ENCODE measurements at places on chromosomes 1 and 21.

DNA sequence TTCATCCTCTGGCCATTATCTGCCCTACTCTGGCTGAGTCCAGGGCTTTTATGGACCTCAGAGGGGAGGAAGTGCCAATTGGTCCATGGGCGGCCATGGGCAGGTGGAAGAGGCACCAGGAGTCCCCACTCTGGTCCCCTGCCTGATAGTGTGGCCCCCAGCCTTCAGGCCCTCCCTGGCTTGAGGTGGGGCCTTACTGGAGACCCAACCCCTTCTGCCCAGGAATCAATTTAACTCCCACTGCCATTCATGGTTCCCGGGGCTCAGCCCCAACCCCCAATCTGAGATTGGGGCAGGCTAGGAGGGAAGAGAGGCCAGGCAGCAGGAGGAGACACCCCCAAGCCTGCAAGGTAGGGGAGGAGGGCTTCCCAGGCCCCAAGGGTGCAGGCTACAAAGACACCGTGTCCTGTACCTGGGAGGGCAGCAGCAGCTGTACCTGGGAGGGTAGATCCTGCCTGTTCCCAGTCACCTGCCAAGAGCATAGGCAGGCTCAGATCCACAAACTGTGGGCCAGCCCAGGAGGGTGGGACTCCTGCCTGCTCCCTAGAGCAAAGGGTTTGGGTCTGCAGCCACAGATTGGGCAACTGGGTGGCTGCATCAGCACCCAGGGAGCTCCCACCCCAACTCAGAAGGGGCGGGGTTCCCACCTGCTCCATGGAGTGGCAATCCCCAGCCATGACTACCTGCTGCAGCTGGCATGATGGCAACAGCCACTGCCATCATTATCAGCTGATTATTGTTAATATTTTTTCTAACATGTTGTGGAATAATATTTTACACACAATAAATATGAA, 1044.1 kb upstream of the B3GALT2 start:
- DNase-seq, result no peak

DNA sequence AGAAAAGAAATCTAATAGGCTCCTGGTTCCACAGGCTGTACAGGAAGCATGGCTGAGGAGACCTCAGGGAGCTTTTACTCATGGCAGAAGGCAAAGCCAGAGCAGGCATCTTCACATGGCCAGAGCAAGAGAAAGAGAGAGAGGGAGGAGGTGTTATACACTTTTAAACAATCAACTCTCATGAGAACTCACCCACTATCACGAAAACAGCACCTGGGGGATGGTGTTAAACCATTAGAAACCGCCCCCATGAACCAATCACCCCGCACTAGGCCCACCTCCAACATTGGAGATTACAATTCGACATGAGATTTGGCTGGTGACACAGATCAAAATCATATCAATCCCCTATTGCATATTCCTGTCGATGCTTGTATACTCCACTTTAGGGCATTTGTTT, 93.5 kb downstream of the MRPL39 start:
- no peak for DNase-seq

DNA sequence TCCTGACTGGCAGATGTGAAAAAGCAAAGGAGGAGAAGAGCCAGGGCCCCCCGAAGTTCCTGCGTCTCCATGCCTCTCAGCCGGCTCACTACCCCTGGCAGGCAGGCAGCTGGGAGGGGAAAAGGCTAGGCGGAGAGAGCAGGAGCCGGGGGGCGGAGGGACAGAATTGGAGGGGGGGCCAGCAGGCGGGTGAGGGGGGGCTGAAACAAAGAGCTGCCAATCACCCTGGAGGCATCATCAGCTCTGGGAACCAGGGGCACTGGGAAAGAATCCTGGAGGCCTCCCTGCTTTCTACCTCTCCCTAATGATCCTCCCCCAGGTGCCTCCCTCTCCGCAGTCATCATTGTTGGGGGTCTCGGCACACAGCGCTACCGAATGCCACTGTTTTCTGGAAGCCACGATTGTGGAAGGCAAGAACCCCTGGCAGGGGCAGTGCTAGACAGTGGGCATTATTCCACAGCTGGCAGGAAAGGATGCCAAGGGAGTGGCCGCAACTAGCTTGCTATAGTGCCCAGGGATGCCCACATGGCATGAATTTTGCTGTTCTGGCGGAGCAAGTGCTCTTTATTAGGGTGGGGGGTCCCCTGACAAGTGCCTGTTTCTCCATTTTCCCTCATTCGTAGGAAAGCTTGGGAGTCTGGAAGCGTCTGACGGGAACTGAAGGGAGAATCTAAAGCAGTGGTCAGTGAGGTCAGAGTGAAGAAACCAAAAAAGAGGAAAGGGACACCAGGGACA, at the start of gene THBS3:
TSS of gene THBS3 (minus strand) at position 92 of the 735 bp plus-strand sequence. CDS start at position 71, 21 bp downstream.
- DNase-seq, result no peak

DNA sequence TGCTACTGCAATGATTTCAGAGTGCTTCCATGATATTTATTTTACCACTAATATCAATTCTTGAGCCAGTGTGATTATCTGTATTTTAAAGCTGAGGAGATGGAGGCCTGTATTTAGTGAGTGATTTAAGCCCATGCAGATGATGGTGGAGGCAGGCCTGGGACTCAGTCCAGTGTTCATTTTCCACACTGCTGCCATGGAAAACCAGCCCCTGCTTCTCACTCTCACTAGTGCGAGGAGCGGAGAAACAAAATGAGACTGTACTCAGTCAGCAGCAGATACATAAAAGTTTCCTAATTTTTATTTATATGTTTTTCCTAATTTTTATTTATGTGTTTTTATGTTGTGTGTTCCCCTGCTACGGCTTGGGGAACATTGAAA, 32.8 kb downstream of the LRRC8B start:
- no peak for DNase-seq

DNA sequence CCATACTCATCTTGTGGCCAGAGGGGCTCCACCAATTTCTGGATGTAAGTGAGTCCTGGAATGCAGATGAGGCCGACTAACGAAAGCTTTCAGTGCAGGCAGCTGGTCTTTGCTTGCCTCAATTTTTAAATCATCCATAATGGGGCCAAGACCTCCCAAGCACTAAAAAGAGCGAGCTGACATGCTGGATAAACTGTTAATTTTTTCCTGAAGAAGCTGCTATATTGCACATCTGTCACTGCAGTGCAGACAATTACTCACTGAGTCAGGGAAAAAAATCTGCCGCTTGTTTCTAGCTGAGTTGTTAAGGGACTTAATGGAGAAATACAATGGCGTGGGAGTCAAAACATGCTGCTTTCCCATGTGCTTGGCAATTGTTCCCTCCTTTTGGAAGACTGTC, 205.5 kb downstream of the GPATCH2 start:
- no peak for DNase-seq

DNA sequence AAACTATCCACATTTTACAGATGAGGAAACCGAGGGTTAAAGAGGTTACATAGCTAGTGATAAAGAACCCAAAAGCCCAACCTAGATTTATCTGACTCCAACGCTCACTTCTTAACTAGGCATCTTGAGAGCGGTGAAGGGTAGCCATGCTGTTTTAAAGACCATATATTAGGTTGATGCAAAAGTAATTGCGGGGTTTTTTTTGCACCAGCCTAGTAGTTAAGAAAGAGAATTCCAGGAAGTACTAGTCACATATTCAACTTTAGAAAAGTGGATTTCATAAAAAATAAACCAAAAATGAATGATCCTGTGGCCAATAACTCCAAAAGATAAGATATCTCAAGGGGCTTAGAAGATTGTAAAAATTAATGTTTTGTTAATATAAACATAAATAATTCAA, 162.1 kb downstream of the GLUL start:
- DNase-seq, result no peak

- DNase-seq, result no peak
These were observed 320.3 kb downstream of the KIF26B start for GRCh38 chr1:245475126-245475525.

- DNase-seq, result no peak
These were observed 25.3 kb downstream of the KCND3 start for GRCh38 chr1:111963985-111964738.

- DNase-seq, result no peak
These were observed 31.1 kb downstream of the TMEM51 start for GRCh38 chr1:15184436-15185241.

DNA sequence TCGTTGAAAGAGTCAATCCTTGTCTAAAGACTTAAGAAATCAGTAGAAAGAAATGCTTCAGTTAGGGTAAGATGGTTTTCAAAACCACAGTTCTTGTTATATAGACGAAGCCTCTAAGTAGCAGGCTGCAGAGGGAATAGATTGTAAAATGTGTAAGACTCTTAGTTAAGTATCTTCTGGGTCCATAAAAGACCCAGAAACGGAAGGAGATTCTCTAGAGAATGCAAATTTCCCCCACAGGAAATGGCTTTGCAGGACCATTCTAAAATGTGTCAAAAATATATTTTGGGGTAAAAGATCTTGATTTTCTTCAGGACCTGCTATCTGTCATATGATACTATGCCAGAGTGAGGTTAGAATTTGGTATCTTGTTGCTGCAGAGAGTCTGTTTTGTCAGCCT, 13.4 kb downstream of the OR2T1 start:
- no peak for DNase-seq

GRCh38 chr1:74399249-74399648, 113.2 kb downstream of the LRRC53 start:
- no peak for DNase-seq

DNA sequence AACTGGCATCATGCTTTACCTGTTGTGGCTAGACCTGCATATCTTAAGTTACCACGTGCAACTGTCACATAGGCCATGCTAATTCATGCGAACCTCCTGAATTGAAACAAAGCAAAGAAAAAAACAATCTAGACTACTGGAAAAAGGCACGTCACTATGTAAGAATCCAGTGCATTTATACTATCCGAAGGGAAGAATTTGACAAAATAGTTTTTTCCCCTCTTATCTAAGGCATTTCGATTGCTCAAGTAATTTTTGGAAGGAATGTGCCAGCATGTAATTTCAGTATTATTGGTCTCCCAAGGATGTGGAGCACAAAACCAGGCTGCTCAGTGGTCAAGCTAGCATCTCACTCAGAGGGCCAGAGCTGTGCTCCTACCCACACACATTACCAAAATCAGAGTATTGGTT, 31.5 kb upstream of the C1orf198 start:
- DNase-seq, result no peak

DNA sequence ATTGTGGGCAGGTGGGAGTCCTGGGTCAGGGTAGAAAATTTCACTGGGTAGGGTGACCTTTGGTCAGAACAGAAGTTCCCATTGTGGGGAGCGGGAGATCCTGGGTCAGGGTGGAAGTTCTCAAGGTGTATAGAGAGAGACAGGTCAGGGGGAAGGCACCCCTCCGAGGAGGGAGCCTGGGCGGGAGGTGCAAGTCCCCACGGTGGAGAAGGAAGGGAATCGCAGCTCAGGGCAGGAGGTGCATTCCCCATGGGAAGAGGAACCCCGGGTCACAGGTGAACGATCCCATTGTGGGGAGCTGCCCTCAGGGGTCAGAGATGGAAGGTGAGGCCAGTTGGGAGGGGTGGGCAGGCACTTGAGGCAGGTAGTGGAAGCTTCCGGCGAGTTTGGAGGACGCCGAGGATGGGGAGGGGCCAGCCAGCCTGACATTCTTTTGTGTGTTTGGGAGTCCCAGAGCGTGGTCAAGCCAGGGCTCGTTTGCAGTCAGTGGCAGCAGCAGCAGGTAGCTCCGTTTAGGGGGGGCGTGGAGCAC, 637 bp downstream of the LYPLA2 start:
- DNase-seq, result no peak

- DNase-seq, result no peak
These were observed 8.0 kb downstream of the CR1 start for GRCh38 chr1:207503950-207504349.

DNA sequence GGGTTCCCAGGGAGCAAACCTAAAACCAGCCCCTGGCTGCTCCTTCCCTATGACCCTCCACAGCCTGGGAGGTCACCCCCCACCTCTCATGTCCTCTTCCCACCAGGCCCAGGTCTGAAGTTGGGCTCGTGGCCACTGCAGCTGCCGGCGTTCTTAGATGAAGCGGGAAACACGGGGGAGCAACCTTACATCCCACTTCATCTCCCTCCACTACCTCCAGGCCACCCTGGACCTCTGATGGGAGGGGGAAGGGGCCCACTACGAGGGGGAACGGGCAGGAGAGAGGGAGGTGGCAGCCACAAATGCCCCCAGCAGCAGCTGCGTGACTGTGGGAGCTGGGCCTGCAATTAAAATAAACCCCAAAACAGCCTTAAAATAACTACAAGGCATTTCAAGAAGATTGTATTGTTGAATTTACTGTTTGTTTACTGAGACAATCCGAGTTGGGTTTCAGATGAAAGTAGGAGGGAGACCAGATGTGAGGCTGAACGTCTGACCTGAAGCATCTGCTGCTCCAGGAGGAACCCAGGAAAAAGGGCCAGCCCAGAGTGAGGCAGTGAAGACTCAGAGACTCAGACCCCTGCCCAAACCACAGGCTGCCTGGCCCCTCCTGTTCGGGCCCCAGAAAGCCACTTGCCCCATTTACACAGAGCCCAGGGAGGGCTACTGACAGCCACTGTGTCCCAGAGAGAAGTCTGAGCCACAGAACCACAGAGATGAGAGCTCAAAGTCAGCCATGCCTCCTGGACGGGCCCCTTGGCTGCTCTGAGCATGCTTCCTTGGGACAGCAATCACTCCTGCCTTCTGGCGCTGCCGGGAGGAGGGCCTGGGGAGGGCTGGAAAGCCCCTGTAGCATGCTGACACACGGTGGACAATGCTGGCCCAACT, 59.8 kb downstream of the GLIS1 start:
- no peak for DNase-seq

Measured in activated CD4-positive, alpha-beta T cell treated with anti-CD3 and anti-CD28 coated beads, Interleukin-2, amount 50 U/mL, for 1 hour (primary cell).